Uterus (tissue), 4 donors: ENCODE measurements at places on chromosomes 13 and 19. TPM values are rescaled to one million over a fixed set of nuclear protein-coding genes. Genes with fewer than 3 reads are reported as not detected.

DNA sequence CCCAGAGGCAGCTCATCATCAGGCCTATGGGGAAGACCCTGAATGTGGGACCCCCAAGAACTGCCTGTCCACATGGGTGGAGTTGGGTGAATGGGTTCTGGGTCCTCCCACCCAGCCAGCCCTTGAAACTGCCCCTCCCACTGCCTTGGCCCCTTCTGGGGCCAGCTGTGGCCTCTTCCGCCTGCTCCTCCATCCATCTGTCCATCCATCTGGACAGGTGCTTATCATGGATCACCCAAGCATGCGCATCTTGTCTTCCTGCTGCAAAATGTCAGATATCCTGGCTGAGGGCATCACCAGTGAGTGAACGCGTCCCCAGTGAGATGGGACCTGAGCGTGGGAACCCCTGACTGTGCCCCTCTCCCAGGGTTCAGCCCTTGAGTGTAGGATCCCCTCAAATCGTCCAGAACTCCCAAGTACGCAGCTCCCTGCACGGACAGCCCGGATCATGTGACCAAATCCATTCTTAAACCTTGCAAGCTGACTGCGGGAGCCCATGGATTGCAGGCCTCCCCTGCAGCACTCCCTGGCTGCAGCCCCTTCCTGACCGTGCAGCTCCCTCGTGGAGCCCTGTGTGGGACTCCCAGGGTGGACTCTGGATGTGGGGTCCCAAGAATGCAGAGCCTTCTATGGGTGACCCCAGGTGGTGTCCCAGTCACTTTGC, 2.0 kb downstream of the STXBP2 start:
- H3K4me1 ChIP-seq: no peaks in the 10 kb centered on the region
- DNase-seq: no peak
- H3K27me3 ChIP-seq: peaks cover 10% of the 10 kb centered on the region
- H3K36me3 ChIP-seq: no peaks in the 10 kb centered on the region
- H3K27ac ChIP-seq: no peak overlapping the region

- H3K27me3 ChIP-seq: no peaks in the 10 kb centered on the region
- no peaks in the 10 kb centered on the region for H3K36me3 ChIP-seq
- no peaks in the 10 kb centered on the region for H3K4me1 ChIP-seq
- DNase-seq: no peak
- no peak overlapping the region for H3K4me3 ChIP-seq
Measured at GRCh38 chr19:43738780-43739211, 16.0 kb downstream of the SMG9 start.

- no peaks in the 10 kb centered on the region for H3K4me1 ChIP-seq
- no peak overlapping the region for H3K27ac ChIP-seq
- no peak for DNase-seq
- no peak overlapping the region for H3K4me3 ChIP-seq
Measured at GRCh38 chr13:65836066-65836465, 1394.1 kb downstream of the PCDH9 start.

- no peak overlapping the region for H3K4me3 ChIP-seq
- DNase-seq: no peak
- H3K27ac ChIP-seq: no peak overlapping the region
- no peaks in the 10 kb centered on the region for H3K36me3 ChIP-seq
- H3K27me3 ChIP-seq: no peaks in the 10 kb centered on the region
Measured at GRCh38 chr19:58217069-58217481, 11.6 kb upstream of the ZNF544 start.

DNA sequence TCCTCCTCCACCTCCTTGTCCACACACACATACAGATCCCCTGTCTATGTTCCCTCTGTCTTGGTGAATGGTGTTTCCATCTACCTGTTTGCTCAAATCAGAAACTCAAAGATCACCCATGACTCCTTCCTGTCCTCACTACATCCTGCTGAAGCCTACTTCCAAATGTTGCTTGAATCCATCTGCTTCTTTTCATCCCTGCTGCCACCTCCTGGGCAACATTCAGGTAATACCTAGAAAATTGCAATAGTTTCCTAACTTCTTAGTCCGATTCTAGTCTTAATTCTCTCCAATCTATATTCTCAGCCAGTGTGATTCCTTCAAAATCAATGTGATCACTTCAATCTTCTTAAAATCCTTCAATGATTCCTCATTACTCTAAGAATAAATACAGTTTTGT, 155.5 kb upstream of the STARD13 start:
- H3K27ac ChIP-seq: no peak overlapping the region
- no peak overlapping the region for H3K4me3 ChIP-seq
- no peaks in the 10 kb centered on the region for H3K4me1 ChIP-seq
- no peaks in the 10 kb centered on the region for H3K36me3 ChIP-seq
- no peak for DNase-seq
- H3K27me3 ChIP-seq: no peaks in the 10 kb centered on the region

DNA sequence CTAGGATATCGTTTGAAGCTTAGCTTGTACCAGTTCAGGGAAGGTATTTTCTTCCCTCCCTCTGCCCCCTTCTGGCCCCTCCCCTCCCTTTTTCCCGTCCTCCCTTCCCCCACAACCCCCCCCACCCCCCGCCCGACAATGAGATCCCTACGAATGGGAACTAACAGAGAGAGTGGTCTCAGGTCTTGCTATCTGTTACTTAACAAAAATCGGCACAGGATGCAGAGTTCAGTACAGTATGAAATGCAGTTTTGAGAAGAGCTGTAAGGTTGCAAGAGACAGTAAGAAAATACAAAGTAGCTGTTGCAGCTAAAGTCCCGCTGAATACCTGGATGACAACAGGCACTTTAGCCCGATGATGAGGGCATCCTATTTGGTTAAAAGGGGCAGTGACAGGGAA, 3.1 kb upstream of the DACH1 start:
- no peaks in the 10 kb centered on the region for H3K4me1 ChIP-seq
- no peak for DNase-seq
- H3K36me3 ChIP-seq: no peaks in the 10 kb centered on the region
- H3K4me3 ChIP-seq: no peak overlapping the region
- H3K27me3 ChIP-seq: no peaks in the 10 kb centered on the region

- no peak overlapping the region for H3K4me3 ChIP-seq
- H3K27ac ChIP-seq: peak overlapping the region; percentile 63
- H3K27me3 ChIP-seq: no peaks in the 10 kb centered on the region
- no peaks in the 10 kb centered on the region for H3K36me3 ChIP-seq
- no peaks in the 10 kb centered on the region for H3K4me1 ChIP-seq
Measured at GRCh38 chr19:54209811-54210494, 9.3 kb downstream of the RPS9 start.

GRCh38 chr13:66994097-66994496, 236.0 kb downstream of the PCDH9 start:
- H3K4me3 ChIP-seq: no peak overlapping the region
- H3K36me3 ChIP-seq: no peaks in the 10 kb centered on the region
- no peaks in the 10 kb centered on the region for H3K27me3 ChIP-seq
- no peak for DNase-seq

GRCh38 chr19:1455336-1456120, 5.6 kb downstream of the APC2 start:
- H3K36me3 ChIP-seq: no peaks in the 10 kb centered on the region
- peaks cover 27% of the 10 kb centered on the region for H3K27me3 ChIP-seq
- H3K27ac ChIP-seq: no peak overlapping the region
- DNase-seq: peak; percentile 24

DNA sequence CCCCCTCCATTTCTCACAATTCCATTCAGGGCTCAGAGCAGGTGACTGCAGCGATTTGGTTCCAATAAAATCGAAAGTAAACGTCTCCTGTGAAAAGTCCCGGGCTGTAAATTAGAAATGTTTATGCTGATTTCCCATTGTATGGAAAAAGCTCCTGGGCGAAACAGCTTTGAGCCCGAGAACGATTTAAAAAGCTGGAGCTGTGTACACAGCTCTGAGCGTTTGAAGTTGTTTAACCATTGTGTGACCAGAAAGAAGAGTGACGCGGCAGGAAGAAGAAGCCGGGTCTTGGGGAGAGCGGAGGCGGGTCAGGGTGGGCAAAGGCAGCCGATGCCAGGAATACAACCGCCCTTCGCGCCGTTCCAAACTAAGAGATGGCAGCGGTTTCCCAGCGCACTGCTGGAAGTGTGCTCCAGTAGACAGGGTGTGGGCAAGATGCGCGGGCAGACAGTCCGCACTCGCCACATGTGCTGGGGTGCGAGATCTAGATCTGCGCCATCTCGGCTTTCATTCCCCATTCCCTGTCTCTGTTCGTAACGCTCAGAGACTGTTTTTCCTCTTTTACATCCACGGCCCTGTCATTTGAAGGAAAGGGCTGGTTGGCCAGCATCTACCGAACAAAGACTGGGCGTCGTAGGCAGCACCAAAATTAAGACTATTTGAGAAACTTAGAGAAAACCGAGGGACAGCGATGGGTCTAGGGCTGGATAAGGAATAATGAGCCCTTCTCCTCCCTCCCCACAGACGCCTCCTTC, 960 bp upstream of the GSX1 start:
- H3K4me3 ChIP-seq: no peak overlapping the region
- no peaks in the 10 kb centered on the region for H3K36me3 ChIP-seq
- peaks cover 69% of the 10 kb centered on the region for H3K27me3 ChIP-seq

DNA sequence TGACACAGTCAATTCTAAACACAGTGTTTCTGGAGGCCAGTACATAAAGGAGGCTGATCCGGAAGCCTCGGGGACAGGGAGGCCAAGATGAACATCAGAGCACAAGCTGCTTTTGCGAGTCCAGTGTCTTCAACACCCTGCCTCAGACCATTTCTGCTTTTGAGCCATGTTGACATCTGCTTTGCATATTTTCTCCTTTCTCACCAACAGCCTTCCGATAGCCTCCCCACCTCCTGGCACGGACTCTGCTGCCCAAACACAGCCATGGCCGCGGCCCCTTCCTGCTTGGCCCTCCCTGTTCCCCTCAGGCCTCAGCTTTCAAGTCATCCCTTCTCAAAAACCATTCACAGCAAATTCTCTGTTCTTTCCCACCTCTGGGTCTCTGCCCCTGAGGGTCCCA, 3.6 kb downstream of the LRRC25 start:
- H3K27ac ChIP-seq: no peak overlapping the region
- peaks cover 6% of the 10 kb centered on the region for H3K27me3 ChIP-seq
- DNase-seq: no peak
- H3K36me3 ChIP-seq: no peaks in the 10 kb centered on the region

DNA sequence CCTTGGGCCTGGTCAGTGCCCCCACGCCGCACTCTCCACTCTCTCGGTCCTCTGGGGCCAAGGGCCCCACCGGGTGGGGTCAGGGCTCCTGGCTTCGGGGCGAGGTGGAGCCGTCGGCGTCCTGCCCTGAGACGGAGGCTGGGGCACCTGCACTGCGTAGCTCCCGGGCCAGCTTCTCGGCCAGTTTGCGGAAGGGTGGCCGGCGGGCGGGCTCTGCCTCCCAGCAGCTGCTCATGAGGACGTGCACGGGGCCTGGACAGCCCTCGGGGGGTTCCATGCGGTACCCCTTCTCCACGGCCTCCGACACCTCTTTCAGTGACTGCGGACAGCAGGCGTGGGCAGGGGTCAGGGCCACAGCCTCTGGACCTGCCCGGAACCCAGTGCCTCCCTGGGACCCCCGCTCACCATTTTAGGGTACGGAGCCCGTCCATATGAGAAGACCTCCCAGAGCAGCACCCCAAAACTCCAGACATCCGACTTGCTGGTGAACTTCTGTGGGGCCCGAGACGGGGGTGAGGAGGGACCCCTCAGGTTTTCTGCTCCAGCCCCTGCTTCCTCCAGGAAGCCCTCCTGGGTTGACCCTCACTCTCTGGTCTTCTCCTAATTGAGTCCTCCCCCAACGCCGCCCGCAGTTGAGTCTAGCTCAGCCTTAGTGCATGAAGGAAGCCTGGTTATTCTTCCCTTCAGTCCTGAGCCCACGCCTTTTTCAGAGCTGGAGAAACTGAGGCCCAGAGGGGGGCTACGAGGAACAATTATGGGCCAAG, 6.3 kb upstream of the RAX2 start:
- no peak overlapping the region for H3K27ac ChIP-seq
- H3K4me1 ChIP-seq: no peaks in the 10 kb centered on the region
- H3K27me3 ChIP-seq: no peaks in the 10 kb centered on the region
- DNase-seq: no peak

GRCh38 chr19:7916103-7916954, 1.7 kb downstream of the TGFBR3L start:
- peak overlapping the region; percentile 14 for H3K4me3 ChIP-seq
- H3K27me3 ChIP-seq: peaks cover 6% of the 10 kb centered on the region
- H3K36me3 ChIP-seq: no peaks in the 10 kb centered on the region
- no peak overlapping the region for H3K27ac ChIP-seq

GRCh38 chr19:6091771-6092291, 18.5 kb downstream of the RFX2 start:
- DNase-seq: no peak
- no peaks in the 10 kb centered on the region for H3K36me3 ChIP-seq
- H3K27ac ChIP-seq: peak overlapping the region; percentile 93
- H3K4me1 ChIP-seq: peaks cover 4% of the 10 kb centered on the region
- H3K4me3 ChIP-seq: peak overlapping the region; percentile 7

GRCh38 chr13:24473686-24474085, 38.9 kb downstream of the PARP4 start:
- H3K4me1 ChIP-seq: no peaks in the 10 kb centered on the region
- H3K36me3 ChIP-seq: no peaks in the 10 kb centered on the region
- H3K4me3 ChIP-seq: no peak overlapping the region
- no peaks in the 10 kb centered on the region for H3K27me3 ChIP-seq
- no peak overlapping the region for H3K27ac ChIP-seq

GRCh38 chr13:79765331-79765730, 284.4 kb downstream of the NDFIP2 start:
- H3K27ac ChIP-seq: no peak overlapping the region
- no peak for DNase-seq
- H3K4me3 ChIP-seq: no peak overlapping the region

GRCh38 chr19:50764409-50764808, 5.9 kb upstream of the GPR32 start:
- no peaks in the 10 kb centered on the region for H3K36me3 ChIP-seq
- H3K4me3 ChIP-seq: no peak overlapping the region
- no peaks in the 10 kb centered on the region for H3K4me1 ChIP-seq

- no peak overlapping the region for H3K27ac ChIP-seq
- H3K4me3 ChIP-seq: peak overlapping the region; percentile 19
- no peak for DNase-seq
- no peaks in the 10 kb centered on the region for H3K4me1 ChIP-seq
Measured at GRCh38 chr19:45152504-45153338, 8.1 kb downstream of the NKPD1 start.

GRCh38 chr13:40064154-40065097, 409.0 kb downstream of the COG6 start:
- no peaks in the 10 kb centered on the region for H3K27me3 ChIP-seq
- peak; percentile 82 for DNase-seq
- peaks cover 9% of the 10 kb centered on the region for H3K4me1 ChIP-seq
- H3K4me3 ChIP-seq: no peak overlapping the region
- no peaks in the 10 kb centered on the region for H3K36me3 ChIP-seq
- H3K27ac ChIP-seq: peak overlapping the region; percentile 62

DNA sequence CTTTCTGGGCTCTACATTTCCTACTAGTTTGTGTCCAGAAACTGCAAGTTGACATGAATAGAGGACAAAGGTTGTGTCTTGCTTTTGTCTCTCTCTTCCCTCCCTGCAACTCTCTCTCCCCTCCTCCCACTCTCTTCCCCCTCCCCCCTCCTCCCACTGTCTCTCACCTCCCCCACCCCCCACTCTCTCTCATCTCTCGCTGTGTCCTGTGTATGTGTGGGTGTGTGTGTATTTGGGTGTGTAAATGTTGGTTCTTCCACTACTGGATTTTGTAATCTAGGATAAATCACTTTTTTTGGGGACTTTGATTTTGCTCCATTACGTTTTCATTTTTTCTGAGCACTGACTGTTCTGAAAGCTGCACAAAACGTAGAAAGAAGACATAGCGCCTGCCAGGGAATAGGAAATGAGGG, 48.4 kb downstream of the AKAP11 start:
- H3K4me3 ChIP-seq: no peak overlapping the region
- H3K27ac ChIP-seq: no peak overlapping the region
- H3K27me3 ChIP-seq: no peaks in the 10 kb centered on the region
- H3K36me3 ChIP-seq: no peaks in the 10 kb centered on the region
- no peaks in the 10 kb centered on the region for H3K4me1 ChIP-seq

PLK5 gene
- not detected for total RNA-seq

FXYD1 gene
- 214 TPM for total RNA-seq

SLC25A41 gene
- 0.52 TPM for total RNA-seq

SIGLEC10 gene
- total RNA-seq: 0.26 TPM

TINCR gene
- not detected for total RNA-seq

ZNF331 gene
- total RNA-seq: 9.4 TPM

PBX4 gene
- 2.8 TPM for total RNA-seq

SLC10A2 gene
- not detected for total RNA-seq

IFI30 gene
- total RNA-seq: 15.3 TPM
